Activated T-cell treated with anti-CD3 and anti-CD28 coated beads, Interleukin-2, amount 50 U/mL, for 72 hours (primary cell): ENCODE measurements at places on chromosomes 3 and 15. TPM values are rescaled to one million over a fixed set of nuclear protein-coding genes. Genes with fewer than 3 reads are reported as not detected.

Gene HTR3E
- total RNA-seq = not detected

Gene MORC1
- total RNA-seq = not detected

Gene GREM1
- 0.25 TPM for total RNA-seq

Gene SNX22
- 0.74 TPM for total RNA-seq

Gene ASB14
- not detected for total RNA-seq

Gene LRRK1
- total RNA-seq = 1.2 TPM

Gene GRAMD2A
- total RNA-seq = not detected

Gene SMCO1
- total RNA-seq = not detected

Gene ZNF501
- 3.6 TPM for total RNA-seq

Gene AHSG
- total RNA-seq = not detected

Gene RAB43
- 95.5 TPM for total RNA-seq

Gene GOLGA6L10
- 2.5 TPM for total RNA-seq

Gene KNL1
- 34.1 TPM for total RNA-seq

Gene ACTC1
- not detected for total RNA-seq

Gene ZIC4
- not detected for total RNA-seq

Gene PLCH1
- total RNA-seq = 0.14 TPM

Gene U2SURP
- 179 TPM for total RNA-seq

Gene FAM227B
- 5.7 TPM for total RNA-seq

Gene ABHD10
- 57.6 TPM for total RNA-seq

Gene ALG1L2
- total RNA-seq = not detected

Gene SERINC4
- 0.23 TPM for total RNA-seq

Gene SLC51B
- not detected for total RNA-seq

Gene GPX1
- 112 TPM for total RNA-seq

Gene ATP2B2
- total RNA-seq = not detected

Gene VIPR1
- 6.6 TPM for total RNA-seq

Gene RGMA
- 1.7 TPM for total RNA-seq

Gene CHDH
- 0.89 TPM for total RNA-seq

Gene TP63
- 1.6 TPM for total RNA-seq

Gene CLDN16
- not detected for total RNA-seq

Gene TBC1D5
- total RNA-seq = 51.2 TPM
